ENCODE measurements at places on chromosomes 3 and 15. TPM values are rescaled to one million over a fixed set of nuclear protein-coding genes. Genes with fewer than 3 reads are reported as not detected.

DNA sequence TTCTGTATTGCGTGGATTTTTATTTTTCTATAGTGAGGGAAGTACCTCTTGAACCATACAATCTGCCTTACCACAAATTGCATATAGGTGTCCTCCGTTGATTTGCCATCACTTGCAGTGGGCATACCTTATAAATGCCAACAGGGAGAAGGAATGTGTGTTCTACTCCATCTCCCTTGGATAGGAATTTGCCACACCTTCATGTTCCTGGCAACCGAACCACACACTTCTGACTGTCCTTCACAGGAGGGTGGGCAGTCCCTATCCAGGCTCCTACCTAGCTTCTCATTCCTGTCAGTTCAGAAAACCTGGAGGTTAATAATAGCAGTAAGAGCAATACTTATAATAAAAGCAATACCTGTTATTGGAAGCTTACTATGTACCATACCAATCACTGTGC is 357.7 kb downstream of the EFHB start:
- DNase-seq: no peak

- no peak for DNase-seq
Measured at GRCh38 chr3:98213276-98213675, 46.8 kb downstream of the OR5H15 start.

DNA sequence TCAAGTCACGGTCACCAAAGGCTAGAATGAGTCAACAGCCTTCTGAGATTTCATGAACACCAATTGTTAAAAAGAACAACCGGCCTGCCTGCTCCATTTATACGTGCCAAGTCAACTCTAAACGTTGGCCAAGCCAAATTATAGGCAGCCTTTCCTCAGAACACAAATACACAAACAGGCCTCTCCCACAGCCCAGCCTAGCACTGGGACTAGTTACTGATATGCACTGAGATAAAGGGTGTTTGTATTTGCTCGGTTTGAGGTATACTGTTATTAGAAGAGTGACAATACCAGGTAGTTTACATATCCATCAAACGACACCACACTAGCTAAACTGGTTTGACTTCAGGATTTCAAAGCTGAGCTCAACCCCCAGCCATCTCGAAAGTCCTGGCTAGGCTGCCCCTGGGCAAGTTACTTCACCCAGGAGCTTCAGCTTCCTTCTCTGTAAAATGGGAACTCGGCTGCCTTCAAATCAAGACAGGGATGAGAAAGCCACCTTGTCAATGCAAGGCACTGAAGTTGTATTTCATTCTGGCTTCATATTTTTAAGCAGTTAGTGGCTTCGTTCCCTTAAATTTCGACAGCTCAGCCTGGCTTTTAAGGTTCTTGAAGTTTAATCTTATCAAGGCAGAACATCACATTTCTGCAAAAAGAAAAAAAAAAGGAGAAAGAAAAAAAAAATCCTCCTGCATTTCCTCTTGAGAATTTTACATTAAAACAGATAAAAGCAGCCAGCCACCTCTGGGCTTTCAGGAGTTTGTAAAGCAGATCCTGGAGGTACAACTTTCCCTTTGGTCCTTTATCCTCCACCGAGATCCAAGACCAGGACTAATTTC is 4.0 kb downstream of the TLE3 start:
- DNase-seq: no peak

Gene CCR9
- total RNA-seq: not detected

Gene DMXL2
- total RNA-seq: 15.4 TPM

Measured in Caki2 (cell line).